Stimulated activated CD4-positive, alpha-beta T cell treated with anti-CD3 and anti-CD28 coated beads, Interleukin-4, amount 100 ng/mL, for 1 hour (primary cell): ENCODE measurements at places on chromosomes 3 and 15.

- no peak for DNase-seq
These were observed 6.2 kb downstream of the THSD4 start for GRCh38 chr15:71121442-71121841.

DNA sequence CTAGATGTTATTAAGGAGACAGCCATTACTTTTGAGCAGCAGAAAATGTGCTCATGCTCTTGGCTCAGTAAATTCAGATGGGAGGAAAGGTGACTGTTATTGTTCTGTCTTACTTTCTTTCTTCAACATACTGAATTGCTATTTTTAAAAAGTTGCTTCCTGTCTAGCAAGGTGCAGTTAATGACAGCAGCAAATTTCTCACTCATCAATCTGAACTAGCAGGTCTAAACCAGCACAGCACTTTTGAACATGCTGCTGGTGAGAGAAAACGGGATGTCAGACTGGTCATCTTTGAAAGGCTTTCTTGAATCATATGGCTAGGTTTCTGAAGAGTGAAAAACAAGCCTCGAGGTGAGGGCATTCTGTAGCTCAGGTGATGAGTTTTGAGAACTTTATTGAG lies 384.7 kb downstream of the MFSD1 start:
- DNase-seq: no peak

- peak; percentile 46 for DNase-seq
These were observed 83.6 kb upstream of the AKAP13 start for GRCh38 chr15:85296615-85297402.

- peak; percentile 64 for DNase-seq
These were observed 18.0 kb downstream of the ZNF148 start for GRCh38 chr3:125357032-125357658.

DNA sequence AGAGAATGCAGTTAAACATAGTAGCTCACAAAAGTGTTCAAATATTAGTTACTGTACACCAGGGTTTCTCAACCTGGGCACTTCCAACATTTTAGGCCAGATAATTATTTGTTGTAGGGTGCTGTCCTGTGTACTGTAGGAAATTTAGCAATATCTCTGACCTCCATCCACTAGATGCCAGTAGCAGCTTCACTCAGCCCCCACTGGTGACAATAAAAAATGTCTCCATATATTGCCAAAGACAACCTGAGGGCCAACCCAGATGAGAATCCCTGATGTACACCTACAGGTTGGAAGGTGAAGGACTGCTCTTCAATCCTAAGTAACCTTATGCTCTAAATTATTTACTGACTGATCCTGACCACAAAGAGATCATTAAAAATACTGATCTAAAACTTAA lies 32.5 kb downstream of the DCUN1D1 start:
- no peak for DNase-seq

DNA sequence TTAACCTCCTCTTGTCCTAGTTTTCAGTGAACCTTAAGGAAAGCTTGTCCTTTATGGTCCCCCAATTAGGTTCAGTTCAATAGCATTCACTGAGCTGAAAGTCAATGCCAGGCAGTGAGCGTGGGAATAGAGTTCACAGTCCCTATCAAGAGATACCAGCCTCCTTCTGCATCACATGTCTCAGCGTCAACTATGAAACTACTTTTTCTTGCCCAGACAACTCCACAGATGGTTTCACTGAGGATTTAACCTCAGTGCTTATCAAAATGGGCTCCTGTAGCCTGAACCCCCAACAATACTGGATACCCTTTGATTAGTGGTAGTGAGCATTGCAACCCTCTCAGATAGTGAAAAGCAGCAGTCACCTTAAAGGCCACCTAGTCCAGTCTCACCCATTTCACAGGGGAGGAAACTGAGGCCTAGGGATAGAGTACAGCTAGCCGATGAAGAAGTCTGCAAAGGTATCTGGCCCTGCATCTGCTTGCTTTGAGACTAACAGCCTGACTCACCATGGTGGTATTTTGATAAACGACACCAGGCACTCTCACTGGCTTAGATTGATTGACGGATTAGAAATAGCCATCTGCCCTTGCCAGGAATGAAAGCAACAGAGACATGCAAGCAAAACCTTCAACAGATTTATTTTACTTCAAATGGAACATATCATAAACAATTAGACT lies 1.6 kb upstream of the UBA3 start:
- DNase-seq: no peak
